ENCODE measurements at places on chromosomes 4 and X.

- peak; percentile 97 for DNase-seq
These were observed 3.0 kb upstream of the UBA1 start for GRCh38 chrX:47190445-47191269.

GRCh38 chrX:109687903-109688302, 45.2 kb downstream of the ACSL4 start:
- DNase-seq: no peak

DNA sequence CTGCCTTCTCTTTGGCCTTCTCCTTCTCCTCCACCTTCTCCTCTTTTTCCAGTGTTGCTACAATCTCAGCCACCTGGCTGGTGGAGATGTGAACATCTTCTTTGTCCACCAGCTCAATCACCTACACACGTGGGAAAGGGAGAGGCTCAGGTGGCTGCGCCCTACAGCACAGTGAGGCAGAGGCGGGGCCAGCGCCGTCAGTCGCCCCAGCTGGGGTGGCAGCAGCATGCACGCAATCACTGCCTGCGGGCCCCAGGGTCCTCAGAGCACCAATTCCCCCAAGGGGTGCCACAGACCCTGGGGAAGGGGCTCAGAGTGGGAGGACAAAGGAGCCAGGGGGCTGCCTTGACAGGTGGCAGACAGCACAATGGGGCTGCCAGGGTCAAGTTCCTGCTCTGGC, 21.4 kb downstream of the FGFR3 start:
- DNase-seq: no peak

DNA sequence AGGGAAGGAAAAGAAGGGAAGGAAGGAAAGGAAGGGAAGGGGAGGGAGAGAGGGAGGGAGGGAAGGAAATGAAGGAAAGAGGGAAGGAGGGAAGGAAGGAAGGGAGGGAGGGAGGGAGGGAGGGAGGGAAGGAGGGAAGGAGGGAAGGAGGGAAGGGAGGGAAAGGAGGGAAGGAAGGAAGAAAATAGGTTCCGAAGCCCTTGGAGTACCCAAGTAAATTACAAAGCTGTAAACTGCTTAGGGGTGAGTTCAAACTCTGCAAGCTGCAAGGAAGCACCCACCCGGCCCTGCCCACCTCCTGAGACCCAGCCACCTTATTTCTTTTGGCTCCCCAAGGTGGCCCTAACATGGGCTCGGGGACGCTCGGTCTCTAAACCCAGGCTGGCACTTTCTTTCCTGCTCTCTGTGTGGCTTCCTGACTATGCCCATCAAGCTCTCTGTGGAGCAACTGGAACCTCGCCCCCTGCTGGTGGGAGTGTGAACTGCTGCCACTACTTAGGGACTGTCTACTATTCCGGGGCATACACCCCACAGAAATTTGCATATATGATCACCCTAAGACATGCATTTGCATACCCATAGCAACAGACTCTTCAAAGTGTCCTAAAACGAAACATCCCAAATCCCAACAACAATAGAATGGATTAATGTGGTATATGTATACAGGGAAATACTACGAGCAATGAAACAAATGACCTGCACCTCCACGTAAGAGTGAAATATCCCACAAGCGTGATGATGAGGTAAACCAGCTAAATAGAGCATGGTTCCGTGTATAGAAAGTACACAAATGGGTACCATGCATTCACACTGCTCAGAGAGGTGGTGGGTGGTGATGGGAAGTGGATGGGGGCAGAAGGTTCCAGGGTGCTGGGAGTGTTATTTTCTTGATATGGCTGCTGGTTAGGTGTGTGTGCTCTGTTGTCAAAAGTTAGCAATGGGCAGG, 151.7 kb upstream of the TBL1X start:
- peak; percentile 63 for DNase-seq

DNA sequence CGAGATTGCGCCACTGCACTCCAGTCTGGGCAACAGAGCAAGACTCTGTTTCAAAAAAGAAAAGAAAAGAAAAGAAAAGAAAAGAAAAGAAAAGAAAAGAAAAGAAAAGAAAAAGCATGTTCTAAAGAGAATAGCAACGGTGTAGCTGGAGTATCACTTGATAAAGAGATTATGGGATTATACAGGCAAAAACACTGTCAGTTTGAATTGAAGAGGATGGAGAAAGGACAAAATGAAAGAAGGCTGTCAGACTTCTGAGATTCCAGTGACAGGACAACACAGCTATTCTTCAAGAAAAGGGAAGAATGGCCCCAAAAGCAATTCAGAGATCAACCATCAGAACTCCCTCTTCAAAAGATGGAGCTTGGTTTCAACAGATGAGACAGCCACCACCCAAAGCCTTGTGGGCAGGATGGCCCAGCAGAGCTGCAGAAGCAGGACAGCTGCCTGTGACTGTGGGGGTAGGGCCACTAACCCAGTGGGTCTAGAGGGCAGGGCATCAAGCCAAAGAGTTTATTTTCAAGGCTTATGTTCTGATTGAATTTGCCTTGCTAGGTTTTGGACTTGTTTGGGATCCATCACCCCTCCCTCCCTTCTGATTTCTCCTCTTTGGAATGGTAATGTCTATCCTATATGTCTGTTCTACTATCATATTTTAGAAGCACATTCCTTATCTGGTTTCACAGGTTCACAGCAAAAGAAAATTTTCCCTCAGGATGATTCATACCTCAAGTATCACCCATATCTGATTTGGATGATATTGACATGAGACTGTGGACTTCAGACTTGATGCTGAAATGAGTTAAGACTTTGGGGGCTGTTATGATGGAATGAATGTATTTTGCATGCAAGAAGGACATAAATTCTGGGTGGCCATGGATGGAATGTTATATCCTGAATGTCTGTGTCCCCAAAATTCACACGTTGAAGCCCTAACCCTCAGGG, 17.5 kb downstream of the RFC1 start:
- DNase-seq: no peak

DNA sequence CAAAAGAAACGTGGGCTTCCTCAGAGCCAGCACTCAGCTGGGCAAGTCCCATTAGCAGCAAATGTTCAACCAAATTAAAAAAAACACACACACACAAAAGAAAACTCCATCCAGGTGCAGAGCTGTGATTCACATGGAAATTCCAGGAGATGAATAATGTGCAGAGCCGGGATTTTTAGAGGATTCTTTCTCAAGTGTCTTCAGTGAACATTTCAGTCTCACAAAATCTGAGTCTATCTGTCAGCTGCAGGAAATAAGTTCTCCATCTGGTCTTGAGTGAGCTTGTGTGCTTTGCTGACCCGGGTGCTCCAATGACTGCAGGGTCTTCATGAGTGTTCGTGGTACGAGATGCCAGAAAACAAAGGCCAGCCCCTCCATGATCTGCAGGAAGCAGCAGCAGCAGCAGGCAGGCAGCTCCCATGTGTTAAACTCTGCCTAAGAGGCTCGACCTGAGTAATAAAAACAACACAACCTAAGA, 44.3 kb downstream of the RASGEF1B start:
- no peak for DNase-seq

DNA sequence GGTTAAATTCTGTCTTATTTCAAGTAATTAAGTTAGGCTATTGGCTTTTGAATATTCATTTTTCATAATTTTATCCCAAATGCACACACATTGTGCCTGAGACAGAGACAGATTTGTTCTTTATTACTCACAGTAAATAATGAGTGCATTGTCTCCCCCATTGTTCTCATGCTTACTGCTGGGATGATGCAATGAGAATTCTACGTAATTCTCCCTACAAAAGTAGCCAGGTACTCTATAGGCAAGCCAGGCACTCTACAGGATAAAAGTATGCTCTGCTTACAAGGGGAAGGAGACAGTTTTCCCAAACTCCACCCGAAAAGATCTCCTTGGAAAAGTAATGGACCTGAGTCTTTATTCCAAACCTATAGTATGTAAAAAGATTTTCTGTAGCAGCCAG, 1890.7 kb upstream of the PCDH10 start:
- no peak for DNase-seq

- no peak for DNase-seq
These were observed 26.4 kb downstream of the XK start for GRCh38 chrX:37711991-37712390.

DNA sequence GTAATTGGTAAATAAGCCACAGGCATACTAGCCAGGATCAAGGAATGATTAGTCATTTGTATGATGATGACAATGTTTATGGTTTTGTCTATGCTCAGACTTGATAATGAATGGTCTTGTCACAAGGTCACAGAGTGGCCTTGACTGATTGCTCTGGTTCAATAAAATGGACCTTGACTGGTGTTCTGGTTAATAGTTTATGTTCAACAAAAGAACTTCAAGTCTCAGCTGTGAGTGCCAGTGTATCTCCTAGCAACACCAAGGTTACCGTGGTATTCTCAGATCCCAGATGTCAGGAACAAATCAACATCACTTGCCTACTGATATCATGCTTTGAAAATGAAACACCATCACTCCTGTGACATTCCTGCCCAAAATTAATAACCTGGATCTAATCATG, 16.3 kb upstream of the LRAT start:
- DNase-seq: no peak

GRCh38 chr4:24266951-24267722, 317.2 kb downstream of the DHX15 start:
- DNase-seq: no peak

DNA sequence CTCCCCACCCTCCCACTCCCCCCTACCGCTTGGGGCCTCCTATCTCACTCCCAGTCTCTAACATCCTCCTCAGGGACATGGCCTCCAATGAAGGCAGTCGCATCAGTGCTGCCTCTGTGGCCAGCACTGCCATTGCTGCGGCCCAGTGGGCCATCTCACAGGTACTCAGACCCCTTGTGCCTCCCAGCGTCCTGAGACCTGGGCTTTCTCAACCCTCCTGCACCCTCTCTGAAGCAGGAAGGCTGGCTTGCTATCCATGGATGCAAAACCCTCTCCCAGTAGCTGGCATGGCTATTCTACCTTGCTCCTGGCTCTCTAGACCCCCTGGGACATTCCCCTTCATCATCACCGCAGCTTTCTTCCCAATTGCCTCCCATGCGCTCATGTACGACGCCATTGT, 13.3 kb upstream of the UBA1 start:
- no peak for DNase-seq

DNA sequence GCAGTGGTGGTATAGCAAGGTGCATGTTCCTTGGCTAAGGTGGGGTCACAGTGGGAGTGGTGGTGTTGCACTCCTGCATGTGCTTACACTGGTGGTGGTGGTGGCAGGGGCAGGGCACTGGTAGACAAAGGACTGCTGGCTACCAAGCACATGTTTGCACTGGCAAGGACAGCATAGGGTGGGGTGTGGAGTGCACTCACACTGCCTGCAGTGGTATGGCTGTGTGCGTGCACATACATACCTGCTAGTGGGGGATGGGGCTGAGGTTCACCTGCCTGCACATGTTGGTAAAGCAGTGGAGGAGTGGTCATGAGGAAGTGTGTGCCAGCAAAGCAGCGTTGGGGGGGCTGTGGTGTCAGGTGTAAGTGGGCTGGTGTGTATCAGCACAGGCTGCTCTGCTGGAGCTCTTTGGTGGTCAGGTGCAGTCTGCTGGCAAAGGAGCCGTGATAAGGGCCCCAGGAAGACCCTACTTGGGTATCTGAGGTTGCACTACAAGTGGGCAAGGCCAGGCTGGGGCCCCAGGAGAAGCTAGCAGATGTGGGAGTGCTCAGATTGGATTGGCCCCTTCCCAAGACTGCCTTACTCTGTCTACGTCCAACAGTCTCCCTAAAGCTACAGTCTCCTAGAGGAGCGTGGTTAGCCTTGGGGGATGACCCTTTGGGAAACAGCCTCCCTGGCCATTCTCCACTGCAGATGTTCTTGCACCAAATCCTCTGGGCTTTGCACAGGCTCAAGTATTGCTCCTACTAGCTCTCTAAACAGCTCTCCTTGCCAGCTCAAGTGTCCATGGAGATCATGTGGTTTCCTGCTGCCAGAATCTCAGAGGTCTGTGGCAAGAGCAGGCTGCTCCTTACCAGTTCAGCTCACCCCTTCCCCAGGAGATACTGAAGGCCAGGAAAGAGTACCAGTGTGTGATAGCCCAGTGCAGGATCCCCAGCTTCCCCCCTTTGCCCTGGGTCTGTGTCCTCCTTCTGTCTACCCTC, 486.3 kb upstream of the PABPC4L start:
- DNase-seq: no peak
